ENCODE measurements at places on chromosomes 4 and X.

- no peak for DNase-seq
These were observed 18.7 kb upstream of the CDKL5 start for GRCh38 chrX:18406531-18407266.

GRCh38 chr4:154452798-154453346 lies 38.7 kb downstream of the DCHS2 start:
- DNase-seq, result no peak

- peak; percentile 10 for DNase-seq
These were observed 543 bp downstream of the NFXL1 start for GRCh38 chr4:47913861-47914219.

GRCh38 chr4:8132947-8133705 lies 25.5 kb downstream of the ABLIM2 start:
- no peak for DNase-seq

GRCh38 chr4:112185334-112185733 lies 40.1 kb downstream of the FAM241A start:
- DNase-seq, result no peak

- peak; percentile 0 for DNase-seq
These were observed 387.5 kb upstream of the PPP1R2C start for GRCh38 chrX:43165343-43165920.

DNA sequence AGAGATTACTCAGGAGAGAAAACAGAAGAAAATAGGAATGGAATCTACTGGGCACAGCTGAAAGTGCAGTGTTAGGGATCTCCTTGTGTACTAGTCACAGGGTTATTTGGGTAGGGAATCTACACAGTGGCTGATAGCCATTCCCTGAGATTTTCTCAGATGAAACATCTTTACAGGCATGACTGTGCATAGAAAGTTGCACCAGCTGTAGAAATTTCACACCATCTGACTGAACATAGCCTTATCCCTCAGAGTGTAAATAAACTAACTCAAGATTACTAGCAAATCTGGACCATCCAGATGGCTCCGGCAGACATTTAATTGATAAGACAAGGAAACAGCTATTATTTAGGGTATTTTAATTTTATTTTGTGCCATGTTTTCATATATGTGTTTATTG lies 2053.5 kb upstream of the TENM3 start:
- no peak for DNase-seq

DNA sequence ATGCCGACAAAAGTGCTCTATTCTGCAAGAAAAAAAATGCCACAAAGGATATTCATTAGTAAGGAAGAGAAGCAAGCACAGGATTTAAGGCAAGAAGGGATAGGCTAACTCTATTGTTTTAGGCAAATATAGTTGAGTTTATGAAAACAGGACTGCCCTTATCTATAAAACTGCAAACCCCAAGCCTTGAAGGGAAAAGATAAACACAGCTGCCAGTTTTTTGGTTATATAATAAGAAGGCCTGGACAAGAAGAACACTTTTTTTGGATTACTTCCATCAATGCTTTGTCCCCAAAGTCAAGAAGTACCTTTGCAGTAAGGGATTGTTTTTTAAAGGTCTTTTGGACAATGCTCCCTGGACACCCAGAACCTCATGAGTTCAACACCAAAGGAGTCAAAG lies 45.4 kb upstream of the WWC2 start:
- no peak for DNase-seq

DNA sequence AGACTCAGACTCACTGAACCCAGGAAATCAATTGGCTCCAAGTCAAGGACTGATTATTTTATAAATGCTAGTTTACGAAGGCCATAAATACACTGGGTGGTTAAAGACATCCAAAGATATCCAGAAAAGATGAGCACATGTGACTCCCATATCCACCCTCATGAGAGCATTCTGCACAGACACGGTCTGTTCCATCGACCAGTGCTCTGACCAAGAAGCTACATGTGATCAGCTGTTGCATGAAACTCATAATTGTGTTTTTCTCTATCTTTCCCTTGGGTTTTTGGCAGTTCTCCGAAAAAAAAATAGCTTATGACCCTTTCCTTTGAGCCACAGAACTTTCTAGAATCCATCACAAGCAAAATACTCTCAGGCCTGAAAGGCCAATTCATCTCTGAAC lies 2.7 kb upstream of the PIR start:
- no peak for DNase-seq

DNA sequence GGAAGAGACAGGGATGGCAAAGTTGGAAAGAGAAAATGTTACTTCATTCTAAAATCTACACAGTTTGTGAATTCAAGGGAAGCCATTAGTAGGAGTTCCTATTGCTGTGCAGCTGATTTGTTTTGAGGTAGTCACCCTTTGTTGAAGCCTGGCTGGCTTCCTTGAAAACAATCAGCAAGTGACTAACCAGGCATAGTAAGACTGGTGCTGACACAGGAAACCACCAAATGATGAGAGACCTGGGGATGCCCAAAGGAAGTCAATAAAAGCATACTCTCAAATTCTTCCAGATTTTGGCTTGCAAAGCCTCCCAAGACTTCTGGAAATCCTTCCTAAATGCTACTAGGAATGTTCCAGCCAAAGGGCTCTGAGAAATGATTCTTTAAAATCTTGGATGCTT lies 23.9 kb upstream of the PRDM8 start:
- DNase-seq, result no peak

- no peak for DNase-seq
These were observed 811.3 kb downstream of the KLHL13 start for GRCh38 chrX:117305168-117305766.

DNA sequence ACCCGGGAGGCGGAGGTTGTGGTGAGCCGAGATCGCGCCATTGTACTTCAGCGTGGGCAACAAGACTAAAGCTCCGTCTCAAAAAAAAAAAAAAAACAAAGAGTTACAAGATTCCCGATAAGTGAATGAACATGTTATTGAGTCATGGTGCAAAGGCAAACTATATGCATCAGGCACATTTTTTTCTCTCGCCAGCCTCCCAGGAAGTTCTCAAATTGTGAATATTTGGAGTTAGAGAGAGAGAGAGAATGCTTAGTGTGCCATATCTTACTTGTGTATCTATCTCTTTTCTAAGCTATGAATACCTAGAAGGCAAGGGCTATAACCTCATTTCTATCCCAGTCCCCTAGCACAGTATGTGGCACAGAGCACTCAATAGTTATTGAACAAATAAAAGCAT lies 400.8 kb downstream of the RPA4 start:
- no peak for DNase-seq

DNA sequence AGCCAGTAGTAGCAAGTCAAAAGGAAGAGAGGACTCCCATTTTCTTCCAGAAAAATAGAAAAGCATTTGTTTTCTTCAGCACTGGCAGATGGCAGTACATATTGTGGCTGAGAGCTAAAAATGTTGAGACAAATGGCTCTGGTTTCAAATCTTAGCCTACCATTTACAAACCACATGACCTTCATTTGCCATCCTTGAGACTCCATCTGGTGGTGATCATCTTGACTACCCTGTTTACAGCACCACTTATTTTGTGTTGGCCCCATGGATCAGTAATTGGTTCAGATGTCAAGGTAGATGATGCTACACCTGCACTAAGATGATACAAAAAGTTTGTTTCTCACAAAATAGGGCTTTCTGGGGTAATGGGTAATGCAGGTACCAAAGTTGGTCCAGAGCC lies 951.8 kb upstream of the IGFBP7 start:
- DNase-seq, result no peak

GRCh38 chr4:105474099-105474518 lies 247 bp upstream of the PPA2 start:
- peak; percentile 70 for DNase-seq

GRCh38 chr4:78971776-78972175 lies 32.5 kb upstream of the PAQR3 start:
- DNase-seq, result no peak

DNA sequence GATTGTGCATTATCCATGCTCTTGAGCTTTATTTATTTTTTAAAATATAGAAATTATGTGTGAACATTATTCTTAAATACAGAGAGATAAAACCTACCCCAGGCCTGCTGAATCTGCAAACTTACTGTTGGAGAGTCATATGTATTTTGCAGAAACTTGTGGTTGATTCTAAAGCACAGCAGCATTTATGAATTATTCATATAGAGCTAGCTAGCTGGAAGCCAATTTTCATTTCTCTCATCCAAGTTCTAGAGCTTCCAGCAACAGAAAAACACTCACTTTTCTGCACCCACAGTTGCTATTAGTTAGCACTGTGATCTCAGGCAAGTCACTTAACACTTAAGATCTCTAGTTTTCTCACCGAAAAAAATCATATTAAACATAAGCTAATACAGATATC lies 479.5 kb upstream of the FAM47C start:
- no peak for DNase-seq

DNA sequence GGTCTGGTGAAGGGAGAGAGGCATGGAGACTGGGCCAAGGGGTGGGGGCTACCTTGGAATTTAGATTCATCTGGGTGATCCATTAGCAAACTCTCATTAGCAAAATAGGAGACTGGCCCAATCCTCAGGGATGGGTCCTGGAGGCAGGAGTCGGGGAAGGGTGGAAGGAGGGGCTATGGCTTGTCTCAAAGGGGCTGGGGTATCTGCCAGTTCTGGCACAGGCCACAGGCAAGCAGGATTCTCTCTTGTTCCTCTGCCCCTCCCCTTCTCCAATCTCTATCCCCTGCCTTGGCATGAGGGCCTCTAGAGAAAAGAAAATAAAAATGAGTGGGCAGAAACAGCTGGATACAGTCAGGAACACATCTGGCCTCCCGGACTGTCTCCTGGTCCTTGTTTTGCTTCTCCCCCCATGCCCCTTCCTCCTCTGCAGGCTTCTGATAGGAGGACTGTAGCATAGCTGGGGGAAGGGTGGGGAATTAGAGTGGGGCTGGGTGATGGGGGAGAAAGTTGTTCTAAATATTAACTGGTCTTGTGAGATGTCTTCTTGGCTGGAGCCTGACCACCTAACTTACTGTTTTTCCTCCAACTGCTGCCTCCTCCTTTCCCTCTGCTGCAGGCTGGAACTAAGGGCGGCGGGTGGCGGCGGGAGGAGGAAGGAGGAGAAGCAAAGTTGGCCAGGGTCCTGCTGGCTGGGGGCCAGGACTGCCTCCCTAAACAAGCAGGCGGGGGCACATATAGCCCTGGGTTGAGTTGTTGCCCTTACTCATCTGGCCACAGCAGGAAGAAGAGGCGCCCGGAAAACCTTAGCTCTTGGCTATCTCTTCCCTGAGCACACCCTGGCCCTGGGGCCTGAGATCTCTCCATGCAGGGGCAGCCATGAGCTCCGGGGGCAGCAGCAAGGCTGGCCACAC lies 53.3 kb upstream of the LAS1L start:
- no peak for DNase-seq

DNA sequence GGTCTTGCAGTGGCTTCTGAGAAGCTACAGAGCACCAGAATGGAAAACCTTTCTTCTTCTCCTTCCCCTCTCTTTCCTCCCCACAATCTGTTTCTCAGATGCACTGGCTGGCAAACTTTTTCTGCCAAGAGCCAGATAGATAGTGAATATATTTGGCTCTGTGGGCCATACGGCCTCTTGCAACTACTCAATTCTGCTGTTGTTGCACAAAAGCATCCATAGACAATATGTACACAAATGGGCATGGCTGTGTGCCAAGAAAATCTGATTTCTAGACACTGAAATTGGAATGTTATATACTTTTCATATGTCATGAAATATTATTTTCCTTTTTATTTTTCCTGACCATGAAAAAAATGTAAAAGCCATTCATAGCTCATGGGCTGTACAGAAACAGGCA lies 3.1 kb downstream of the PHEX start:
- no peak for DNase-seq

DNA sequence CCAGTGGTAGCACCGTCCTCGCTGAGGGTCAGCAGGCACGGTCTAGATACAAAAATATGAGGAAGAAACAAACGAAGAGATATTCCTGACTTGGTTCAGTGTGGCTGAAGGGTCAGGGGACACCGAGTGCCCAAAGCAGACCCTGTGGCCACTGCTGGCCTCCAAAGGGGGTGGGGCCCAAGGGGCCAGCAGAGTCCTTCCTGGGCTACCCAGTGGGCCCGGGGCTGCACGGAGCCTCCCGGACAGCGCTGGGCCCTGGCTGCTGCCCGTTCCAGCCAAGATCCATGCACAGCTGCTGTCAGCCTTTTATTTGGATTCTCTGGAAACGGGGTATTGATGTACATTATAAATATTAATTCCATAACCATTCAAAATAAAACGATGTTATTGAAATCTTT lies 20.4 kb downstream of the NELFA start:
- DNase-seq, result no peak

GRCh38 chr4:177297785-177298391 lies 11.8 kb upstream of the NEIL3 start:
- no peak for DNase-seq

GRCh38 chr4:78953769-78954666 lies 14.8 kb upstream of the PAQR3 start:
- DNase-seq, result no peak

- DNase-seq, result no peak
These were observed 593 bp downstream of the SH3RF1 start for GRCh38 chr4:169269916-169270809.

DNA sequence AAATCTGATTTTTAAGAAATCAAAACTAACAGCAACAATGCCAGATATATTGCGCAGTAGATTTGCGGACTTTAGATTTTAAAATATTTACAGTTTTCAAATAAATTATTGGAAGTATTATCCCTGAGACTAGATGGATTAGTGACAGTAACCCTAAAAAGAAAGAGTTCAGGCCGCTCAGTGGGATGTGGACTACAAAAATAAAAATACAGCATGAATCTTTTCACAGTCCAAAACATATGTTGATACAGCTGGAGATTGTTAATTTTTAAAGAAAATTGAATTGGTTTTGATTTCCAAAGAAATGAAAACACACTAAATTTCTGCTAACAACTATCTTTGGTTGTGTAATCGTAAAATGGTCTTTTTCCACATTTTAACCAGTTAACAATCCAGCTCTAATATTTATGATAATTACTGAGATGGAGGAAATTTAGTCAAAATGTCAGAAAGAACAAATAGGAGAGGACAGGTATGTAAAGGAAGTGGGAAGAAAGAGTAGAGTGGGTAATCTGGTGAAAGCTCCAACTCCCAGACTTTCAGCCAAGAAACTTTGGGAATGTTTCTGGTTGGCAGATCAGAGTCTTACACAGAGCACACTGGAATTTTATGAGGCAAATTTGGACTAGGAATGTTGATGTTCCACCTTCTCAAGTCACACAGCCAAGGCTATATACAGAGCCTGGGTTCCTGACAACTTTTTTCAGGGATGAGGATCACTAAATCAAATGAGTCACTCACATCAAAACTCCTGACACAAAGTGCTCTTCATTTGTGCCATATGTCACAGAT lies 15.1 kb downstream of the C4orf36 start:
- DNase-seq, result no peak

DNA sequence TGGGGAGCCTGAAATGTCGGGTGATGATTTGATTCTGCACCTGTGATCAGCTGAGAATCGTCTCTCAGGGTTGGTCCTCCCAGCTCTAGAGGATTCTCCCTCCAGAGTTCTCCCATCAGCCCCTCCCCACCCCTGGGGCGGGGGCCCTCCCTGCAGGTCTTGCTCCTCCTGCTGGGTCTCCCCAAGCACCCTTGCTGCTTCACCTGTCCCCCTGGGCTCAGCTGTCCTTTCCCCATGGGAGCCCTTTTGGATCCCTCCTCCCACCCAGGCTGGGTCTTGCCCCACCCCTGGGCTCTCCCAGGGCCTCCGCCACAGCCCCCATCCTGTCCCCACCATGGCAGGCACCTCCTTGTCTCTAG lies 22.2 kb downstream of the PSAPL1 start:
- DNase-seq, result no peak

- DNase-seq, result no peak
These were observed 113.2 kb downstream of the MID1 start for GRCh38 chrX:10507181-10507580.

- no peak for DNase-seq
These were observed 279.7 kb downstream of the CAMK2D start for GRCh38 chr4:113481820-113482219.

- no peak for DNase-seq
These were observed 123.0 kb upstream of the TACR3 start for GRCh38 chr4:103842637-103843239.

- no peak for DNase-seq
These were observed 134.3 kb upstream of the PPARGC1A start for GRCh38 chr4:24024157-24024556.
